ENCODE measurements at places on chromosomes 16 and 17.

DNA sequence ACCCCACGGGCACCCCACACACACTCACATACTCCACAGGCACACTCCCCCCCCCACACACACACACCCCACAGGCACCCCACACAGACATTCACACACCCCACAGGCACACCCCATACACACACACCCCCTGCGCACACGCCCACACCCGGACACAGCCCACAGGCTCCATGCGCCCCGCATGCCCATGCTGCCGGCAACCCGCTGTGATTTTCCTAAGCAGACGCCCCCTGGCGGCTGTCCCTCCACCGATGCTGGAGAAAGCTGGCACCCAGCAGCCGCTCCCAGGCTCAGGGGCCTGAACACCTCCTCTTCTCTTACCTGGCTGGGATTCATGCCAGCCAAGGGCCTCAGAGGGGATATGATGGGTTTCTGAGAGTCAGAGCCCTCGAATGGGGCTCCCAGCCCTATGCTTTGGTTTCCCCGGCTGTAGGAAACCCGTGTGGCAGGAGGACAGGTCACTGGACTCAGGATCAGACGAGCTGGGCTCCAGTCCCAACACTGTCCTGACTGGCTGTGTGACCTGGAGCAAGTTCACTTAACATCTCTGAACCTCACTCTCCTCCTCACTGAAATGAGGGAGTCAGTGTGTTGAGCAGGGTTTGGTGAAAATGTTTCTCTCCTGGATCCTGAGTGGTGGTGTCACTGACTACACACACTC lies 19.6 kb upstream of the TNFRSF13B start:
- DNase-seq, result peak; percentile 89

GRCh38 chr17:35927714-35928113 lies 2.9 kb downstream of the RDM1 start:
- no peak for DNase-seq

DNA sequence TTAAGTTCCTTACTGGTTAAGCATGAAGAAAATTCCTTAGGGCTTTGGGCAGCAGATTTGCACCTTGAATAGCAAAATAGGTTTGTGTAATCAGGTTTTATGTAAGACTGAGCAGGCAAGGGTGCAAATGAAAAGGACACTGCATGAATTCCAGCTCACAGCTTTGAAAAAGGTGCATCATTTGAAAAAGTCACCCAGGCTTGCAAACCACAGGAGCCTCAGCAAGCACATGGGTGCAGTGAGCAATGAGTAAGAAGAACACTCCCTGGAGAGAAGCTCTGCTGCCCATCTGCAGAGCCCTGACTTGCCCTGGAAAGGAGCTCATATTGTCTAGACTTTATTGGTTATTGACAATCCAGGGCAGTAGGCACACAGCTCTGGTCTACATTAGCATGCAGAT lies 165.6 kb upstream of the KCNJ16 start:
- DNase-seq, result no peak

DNA sequence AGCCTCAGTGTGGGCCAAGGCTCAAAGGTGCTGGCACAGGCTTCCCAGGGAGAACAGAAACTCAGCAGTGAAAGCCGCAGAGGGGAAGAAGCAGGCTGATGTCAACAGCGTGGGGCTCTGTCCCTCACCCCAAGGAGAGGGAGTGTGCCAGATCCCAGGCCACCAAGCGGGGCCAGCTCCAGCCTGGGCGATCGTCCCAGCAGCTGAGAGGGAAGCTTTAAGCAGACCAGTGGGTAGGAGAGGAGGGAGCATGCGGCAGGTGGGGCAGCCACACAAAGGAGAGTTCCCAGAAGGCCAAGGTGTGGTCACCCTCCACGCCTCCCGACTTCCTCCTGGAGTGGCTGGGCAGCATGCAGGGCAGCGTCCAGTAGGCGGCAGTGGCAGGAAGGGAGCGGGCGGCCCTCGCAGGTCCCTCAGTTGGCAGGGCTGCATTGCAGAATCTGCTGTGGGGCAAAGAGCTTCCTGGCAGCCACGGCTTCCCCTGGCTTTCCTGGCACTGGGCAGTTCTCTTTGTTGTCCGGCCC lies 6.0 kb downstream of the SYNGR2 start:
- DNase-seq, result no peak

DNA sequence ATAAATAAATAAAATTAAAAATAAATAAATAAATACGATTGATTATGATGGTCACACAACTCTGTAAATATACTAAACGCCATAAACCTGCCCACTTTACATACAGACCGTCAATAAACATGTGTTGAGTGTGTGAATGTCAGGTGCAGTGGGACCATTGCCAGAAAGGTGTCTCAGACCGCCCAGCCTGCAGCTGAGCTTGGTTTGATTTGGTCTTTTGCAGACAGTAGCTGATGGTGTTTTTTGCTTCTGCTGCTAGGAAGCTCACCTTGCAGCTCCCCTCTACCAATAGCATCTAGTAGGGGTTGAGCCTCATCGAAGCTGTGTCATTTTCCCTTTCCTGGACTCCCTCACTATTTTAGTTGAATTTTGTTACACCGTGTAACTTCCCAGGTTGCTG lies 23.5 kb downstream of the UBALD1 start:
- DNase-seq, result no peak

- DNase-seq, result no peak
Measured at GRCh38 chr16:28267356-28267755, 25.0 kb upstream of the SBK1 start.

GRCh38 chr16:17203424-17203823 lies 267.3 kb downstream of the XYLT1 start:
- DNase-seq, result no peak

- peak; percentile 24 for DNase-seq
Measured at GRCh38 chr17:12821376-12821940, 32.2 kb downstream of the ARHGAP44 start.

GRCh38 chr16:14502932-14503741 lies 126.9 kb downstream of the PARN start:
- no peak for DNase-seq

GRCh38 chr16:73202161-73202729 lies 154.3 kb upstream of the ZFHX3 start:
- DNase-seq, result peak; percentile 60

- no peak for DNase-seq
Measured at GRCh38 chr16:50695017-50696000, 1.9 kb downstream of the NOD2 start.

DNA sequence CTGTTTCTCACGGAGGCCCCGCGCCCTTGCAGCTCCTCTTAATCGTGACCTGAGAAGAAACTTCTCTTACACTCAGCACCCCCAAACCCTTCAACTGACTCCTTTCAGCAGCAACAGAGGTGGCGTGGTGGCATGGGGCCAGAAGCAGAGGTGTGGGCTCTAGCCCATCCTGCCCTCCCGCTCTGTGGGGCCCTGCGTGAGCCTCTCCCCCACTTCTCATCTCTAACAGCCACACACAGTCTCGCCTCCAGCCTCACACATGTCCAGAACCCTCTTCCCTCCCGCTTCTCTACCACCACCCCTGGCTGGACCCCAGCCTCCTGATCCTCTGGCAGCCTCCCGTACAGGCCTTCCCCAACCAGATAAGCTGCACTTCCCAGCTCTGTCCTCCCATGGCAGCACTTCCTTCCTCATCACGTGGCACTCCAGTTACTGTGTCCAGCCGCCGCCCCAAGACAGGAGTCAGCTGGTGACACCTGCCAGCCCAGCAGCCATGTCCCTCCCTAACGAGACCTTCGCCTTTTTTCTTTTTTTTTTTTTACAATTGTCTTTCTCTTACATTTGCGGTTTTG lies 30.5 kb downstream of the NSMCE1 start:
- peak; percentile 22 for DNase-seq

DNA sequence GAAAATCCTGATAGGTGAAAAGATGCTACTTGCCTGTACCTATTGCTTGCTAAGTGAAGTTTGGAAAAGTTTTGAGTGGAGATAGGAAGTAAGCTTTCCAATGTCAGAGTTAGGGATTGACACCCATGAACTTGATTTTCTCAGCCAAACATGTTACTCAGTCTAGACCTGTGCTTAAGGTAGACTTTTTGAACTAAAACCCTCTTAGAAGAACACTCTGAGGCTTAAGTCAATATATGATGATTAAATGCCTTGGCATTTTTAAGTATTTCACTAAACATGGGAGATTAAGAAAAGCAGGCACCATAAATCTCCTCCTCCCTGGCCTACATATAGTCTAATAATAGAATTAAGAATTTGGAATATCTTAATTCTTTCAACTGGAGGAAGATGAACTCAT lies 785.6 kb upstream of the SOX9 start:
- no peak for DNase-seq

- DNase-seq, result peak; percentile 94
Measured at GRCh38 chr17:73474370-73474988, 162.7 kb upstream of the CDC42EP4 start.

- DNase-seq, result no peak
Measured at GRCh38 chr16:2295056-2295798, 27.3 kb upstream of the RNPS1 start.

GRCh38 chr16:67641779-67642708 lies 2.9 kb upstream of the CARMIL2 start:
- DNase-seq, result no peak

- no peak for DNase-seq
Measured at GRCh38 chr17:14116263-14117024, 47.1 kb downstream of the COX10 start.

DNA sequence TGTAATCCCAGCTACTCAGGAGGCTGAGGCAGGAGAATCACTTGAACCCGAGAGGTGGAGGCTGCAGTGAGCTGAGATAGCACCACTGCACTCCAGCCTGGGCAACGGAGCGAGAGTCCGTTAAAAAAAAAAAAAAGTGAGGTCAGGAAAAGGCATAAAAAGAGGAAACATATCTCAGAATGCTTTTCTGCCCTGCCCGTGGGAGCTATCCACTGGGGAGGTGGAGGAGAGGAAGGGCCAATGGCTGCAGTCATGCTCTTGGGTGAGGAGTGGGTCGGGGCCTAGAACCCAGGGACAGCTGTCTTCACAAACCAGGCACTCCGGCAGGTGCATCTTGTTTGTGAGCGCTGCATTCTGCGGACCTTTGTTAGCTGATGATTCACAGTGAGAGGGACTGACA lies 60.0 kb upstream of the CDC42EP4 start:
- DNase-seq, result no peak

GRCh38 chr17:28391401-28391800 lies 14.6 kb downstream of the SLC46A1 start:
- peak; percentile 3 for DNase-seq
